ENCODE measurements at places on chromosomes 11 and 22. TPM values are rescaled to one million over a fixed set of nuclear protein-coding genes. Genes with fewer than 3 reads are reported as not detected.

ASRGL1 gene
- total RNA-seq: 7.3 TPM

SCGB2A2 gene
- not detected for total RNA-seq

NAALAD2 gene
- total RNA-seq: 4.4 TPM

CABP4 gene
- 2.4 TPM for total RNA-seq

ALDH3B2 gene
- total RNA-seq: not detected

SLC22A8 gene
- not detected for total RNA-seq

BTBD18 gene
- total RNA-seq: not detected
